ENCODE measurements at places on chromosomes 1 and 21.

- no peak for DNase-seq
Observed at GRCh38 chr1:244980605-244981004, 116.3 kb upstream of the HNRNPU start.

DNA sequence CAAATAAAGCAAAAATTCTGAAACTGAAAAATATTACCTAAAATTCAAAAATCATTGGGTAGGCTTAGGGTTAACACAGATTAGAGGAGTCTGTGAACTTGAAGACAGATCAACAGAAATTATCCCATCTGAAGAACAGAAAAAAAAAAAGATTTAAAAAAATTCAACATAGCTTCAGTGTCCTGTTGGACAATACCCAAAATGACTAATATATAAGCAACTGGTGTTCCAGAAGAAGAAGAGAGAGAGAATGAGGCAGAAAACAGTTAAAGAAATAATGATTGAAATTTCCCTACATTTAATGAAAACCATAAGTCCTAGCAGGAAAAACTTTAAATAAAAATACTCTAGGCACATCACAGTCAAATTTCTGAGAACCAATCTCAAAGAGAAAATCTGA is 31.5 kb downstream of the TMCO1 start:
- no peak for DNase-seq

- DNase-seq, result no peak
Observed at GRCh38 chr21:42746240-42746592, 92.8 kb downstream of the PDE9A start.

DNA sequence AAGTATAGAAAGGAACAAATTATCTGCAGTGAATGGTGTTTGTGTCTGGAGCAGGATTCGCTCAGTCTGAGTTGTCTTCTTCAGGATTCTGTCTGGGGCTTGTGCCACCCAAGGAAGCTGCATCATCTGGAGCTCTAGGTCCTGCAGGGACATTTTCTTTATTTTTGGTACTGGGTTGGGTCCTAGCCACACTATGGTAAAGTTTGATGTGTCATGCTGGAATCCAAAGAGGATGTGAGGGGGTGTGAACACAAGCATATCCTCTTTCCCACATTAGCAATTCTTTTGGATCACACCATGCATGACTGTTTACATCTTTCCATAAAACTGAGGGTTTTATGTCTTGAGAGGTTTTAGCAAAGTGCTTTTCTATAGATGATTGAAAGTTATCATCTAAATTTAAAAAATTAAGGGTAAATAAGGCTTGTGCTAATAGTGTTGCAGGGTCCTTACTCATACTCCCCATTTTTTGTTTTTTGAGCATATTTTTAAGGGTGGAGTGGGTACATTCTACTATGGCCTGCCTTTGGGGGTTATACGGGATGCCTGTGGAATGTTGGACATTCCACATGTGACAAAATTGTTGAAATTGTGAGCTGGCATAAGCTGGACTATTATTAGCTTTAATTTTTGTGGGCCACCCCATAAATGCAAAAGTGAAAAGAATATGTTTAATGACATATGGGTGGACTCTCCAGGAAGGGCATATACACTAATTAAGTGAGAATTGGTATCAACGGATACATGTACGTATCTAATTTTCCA is 152.0 kb upstream of the HMCN1 start:
- DNase-seq, result no peak

DNA sequence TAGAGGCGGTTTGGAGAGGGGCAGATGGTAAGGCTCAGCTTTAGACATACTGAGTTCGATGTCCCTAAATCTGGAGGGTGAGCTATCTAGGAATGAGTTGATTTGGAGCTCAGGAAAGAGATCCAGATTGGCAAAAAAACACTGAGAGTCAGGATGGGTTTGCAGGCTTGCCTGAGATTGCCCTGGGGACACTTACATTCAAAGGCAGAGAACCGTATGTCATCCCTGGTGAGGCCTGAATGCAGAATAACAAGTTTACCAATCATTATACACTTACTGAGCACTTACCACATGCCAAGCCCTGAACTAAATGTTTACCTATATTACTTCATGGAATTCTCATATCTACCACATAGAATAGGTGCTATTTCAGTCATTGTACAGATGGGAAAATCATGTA is 27.5 kb downstream of the TFAP2E start:
- DNase-seq, result no peak

DNA sequence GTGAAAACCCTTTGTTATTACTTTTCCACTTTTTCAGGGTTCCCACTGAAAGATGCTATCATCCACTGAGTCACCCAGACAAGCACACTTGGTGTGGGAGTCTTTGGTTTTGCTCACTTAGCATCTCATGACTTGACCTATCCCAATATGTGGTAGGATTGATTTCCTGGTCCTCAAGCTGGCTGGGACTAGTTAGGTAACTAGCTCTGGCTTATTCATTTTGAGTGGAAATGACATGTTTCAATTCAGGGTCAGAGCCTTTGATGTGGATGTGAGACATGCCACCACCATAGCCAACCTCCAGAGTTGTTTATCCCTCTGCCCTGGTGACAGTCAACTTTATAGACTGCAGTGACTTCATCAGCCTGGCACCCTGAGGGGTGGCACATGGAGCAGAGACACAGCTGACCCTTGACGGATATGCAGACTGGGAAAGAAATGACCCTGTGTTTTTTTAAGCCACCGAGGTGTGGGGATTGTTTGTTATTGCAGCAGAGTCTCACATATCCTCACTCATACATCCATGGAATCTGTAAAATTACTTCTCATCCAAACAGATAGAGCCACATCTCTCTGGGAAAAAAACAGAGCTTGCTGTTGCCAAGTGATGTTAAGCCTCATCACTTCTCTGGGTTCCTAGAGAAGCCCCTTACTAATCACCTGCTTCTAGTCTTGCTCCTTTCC is 699.9 kb downstream of the MATN1 start:
- no peak for DNase-seq

DNA sequence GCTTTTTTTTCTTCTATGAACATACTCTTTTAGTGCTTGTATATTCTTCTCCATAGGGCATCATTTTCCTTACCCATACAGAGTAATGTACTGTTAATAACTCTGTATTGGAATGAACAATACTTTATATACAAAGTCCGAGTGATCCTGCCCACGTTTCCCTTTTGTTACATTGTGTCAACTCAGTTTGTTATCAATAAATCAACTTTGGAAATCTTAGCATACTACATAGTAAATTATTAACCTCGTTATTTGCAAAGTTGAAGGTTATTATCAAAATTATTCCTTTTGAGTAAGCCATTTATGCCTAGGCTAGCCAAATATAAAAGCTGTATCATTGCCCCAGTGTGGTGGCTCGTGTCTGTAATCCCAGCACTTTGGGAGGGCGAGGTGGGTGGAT is 937.4 kb upstream of the TMPRSS15 start:
- DNase-seq, result no peak

GRCh38 chr1:53153752-53154151 is 11.3 kb upstream of the SLC1A7 start:
- no peak for DNase-seq

- DNase-seq, result peak; percentile 65
Observed at GRCh38 chr1:115469703-115470476, 131.8 kb upstream of the NGF start.

DNA sequence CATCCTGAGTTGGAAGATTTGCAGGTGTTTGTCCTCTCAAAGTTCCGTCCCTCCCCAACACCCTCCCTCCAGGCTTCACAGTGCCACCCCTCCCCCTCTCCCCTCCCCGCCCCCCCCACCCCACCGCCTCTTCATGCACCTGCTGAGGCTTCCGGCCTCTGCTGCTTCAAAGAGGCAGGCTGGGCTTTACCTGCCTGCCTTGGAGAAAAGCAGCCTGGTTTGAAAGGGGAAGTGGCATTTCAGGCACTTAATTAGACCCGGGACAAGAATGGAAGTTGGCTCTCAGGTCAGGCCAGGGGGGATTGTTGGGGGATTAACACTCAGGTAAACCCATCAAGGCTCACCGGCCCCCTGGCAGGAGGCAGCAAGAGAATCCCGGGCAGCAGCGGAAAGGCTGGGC is 21.1 kb downstream of the PAX7 start:
- no peak for DNase-seq

- DNase-seq, result no peak
Observed at GRCh38 chr1:210711825-210712612, 383.3 kb downstream of the HHAT start.

GRCh38 chr1:85342207-85342606 is 65.8 kb upstream of the BCL10 start:
- no peak for DNase-seq

- DNase-seq, result peak; percentile 91
Observed at GRCh38 chr1:21904704-21905520, 32.2 kb downstream of the HSPG2 start.

- DNase-seq, result no peak
Observed at GRCh38 chr1:2300851-2301606, 72.9 kb downstream of the SKI start.

DNA sequence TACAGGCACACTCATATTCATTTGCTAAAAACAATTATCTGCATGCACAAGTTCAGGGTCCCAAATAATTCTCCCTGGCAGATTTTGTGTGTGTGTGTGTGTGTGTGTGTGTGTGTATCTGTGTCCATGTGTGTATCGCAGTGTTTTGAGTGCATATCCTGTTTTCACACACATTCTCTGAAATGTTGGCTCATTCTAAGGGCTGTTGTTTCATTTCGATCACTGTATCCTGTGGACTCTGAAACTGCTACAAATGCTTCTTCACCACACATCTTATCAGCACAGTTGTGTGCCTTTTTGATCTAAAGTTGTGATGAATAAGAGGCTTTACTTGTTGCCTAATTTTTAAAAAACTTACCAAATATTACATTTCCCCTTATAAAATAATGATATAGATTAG is 34.6 kb downstream of the NR5A2 start:
- DNase-seq, result no peak

GRCh38 chr1:57473448-57473847 is 49.6 kb upstream of the DAB1 start:
- DNase-seq, result no peak

DNA sequence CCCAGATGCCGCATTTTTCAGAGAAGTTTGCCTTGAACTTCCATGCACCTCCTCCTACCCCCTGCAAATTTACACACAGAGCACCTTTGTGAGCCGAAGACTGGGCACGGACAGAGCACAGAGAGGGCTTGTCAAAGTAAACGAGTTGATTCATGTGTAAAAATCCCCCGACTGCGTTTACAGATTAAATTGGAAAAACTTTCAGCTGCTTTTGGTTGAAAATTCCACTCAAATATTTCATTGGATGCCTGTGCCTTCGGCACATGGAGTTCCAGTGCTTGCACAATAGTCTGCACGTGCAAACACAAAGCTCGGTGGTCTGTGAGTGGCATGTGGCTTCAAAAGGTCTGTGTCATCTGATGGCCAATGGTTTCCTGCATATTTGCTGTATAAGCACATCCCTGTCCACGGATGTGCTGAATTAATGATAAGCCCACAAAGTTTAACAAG is 177.5 kb downstream of the SETD4 start:
- DNase-seq, result no peak

GRCh38 chr1:201756406-201756805 is 72.6 kb upstream of the IPO9 start:
- DNase-seq, result peak; percentile 71

- DNase-seq, result no peak
Observed at GRCh38 chr1:99481391-99481996, 164.4 kb upstream of the PALMD start.

GRCh38 chr1:111481387-111482221 is 7.8 kb downstream of the C1orf162 start:
- peak; percentile 53 for DNase-seq

GRCh38 chr1:37763791-37764413 is 1.0 kb downstream of the EPHA10 start:
- no peak for DNase-seq

All from foreskin keratinocyte (primary cell).